ENCODE measurements at places on chromosomes 16 and 17.

- peak; percentile 77 for DNase-seq
Observed at GRCh38 chr17:50139950-50140885, 10.3 kb upstream of the SAMD14 start.

- no peak for DNase-seq
Observed at GRCh38 chr16:81544261-81544660, 99.7 kb downstream of the CMIP start.

- no peak for DNase-seq
Observed at GRCh38 chr16:21600031-21600773, 825 bp downstream of the METTL9 start.

DNA sequence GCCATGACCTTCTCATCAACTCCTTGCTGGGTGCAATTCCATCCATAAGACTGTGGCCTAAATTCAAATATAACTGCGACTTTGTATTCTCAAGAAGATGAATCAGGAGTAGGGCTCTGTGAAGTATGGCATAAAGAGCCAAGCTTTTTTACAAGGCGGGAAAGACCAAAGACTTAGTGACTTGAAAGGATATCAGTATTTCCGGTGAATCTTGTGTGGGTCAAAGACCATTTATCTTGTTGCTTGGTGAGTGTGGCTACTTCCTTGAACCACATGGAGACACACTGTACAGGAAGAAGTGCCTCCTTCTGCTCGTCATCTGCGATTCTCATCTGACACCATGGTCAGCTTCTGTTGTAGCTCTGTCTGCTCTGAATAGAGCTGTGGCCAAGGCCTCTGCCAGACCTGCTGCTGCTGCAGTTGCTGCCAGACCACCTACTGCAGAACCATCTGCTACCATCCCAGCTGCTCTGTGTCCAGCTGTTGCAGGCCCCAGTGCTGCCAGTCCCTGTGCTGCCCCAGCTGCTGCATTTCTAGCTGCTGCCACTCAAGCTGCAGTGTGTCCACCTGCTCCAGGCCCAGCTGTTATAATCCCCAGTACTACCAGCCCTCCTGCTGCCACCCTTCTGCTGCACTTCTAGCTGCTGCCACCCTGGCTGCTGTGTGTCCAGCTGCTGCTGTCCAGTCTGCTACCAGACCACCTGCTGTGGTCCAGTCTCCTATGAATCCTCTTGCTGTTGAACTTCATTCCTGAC is 6.1 kb upstream of the KRTAP2-4 start:
- DNase-seq, result no peak

DNA sequence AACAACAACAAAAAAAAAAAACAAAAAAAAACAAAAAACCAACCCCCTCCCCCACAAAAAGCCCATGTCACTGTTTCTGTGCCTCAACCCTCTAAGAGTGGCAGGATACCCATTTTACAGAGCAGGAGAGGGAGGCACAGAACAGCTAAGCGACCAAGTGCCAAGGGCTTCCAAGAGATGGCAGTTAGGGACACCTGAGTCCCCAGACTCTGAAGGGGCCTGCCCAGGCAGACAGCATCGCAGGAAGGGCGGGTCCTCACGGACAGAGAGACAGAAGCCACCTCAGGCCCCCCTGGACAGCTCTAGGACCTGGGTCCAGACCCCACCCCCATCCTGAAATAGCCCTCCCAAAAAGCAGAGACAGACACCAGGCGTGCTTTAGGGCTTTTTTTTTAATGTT is 21.6 kb upstream of the CPSF4L start:
- no peak for DNase-seq

- no peak for DNase-seq
Observed at GRCh38 chr17:35170968-35171771, 23.0 kb downstream of the SLC35G3 start.

- DNase-seq, result no peak
Observed at GRCh38 chr16:782766-783403, 5.3 kb downstream of the RPUSD1 start.

GRCh38 chr16:442976-443375 is 17.5 kb downstream of the RAB11FIP3 start:
- no peak for DNase-seq

GRCh38 chr17:3754458-3755334 is 31.0 kb downstream of the HASPIN start:
- DNase-seq, result no peak

DNA sequence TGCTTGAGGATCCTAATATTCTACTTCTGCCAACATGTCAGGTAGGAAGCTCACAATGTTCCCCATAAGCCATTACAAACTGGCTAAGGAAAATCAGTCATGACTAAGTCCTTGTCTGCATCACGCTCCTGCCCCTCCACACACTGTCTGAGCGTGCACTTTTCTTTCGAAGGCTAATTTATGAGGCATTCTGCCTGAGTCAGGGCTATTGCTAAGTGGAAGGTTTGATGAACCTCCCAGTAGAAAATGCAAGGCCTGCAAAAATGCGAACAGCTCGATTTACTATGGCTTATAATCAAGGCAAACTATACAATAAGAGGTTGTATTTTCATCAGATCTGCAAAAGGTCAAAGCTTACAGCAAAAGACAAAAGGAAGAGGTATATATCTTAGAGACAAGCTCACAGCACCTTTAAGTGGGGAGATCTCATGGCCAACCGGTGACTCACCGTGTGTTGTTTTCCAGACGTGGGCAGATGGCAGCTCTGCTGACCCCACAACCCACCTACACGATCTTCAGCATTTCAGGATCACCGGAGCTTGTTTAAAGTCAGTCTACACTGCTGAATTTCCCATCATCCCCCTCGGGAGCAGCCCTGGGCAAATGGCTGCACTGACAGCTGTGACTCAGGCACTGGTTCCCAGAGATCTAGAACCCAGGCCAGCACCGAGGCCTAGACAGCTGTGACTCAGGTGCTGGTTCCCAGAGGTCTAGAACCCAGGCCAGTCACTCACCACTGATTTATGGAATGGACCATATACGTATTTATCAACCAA is 26.1 kb downstream of the MEAK7 start:
- peak; percentile 47 for DNase-seq

GRCh38 chr17:43578699-43579565 is 32.8 kb upstream of the ETV4 start:
- DNase-seq, result peak; percentile 20

DNA sequence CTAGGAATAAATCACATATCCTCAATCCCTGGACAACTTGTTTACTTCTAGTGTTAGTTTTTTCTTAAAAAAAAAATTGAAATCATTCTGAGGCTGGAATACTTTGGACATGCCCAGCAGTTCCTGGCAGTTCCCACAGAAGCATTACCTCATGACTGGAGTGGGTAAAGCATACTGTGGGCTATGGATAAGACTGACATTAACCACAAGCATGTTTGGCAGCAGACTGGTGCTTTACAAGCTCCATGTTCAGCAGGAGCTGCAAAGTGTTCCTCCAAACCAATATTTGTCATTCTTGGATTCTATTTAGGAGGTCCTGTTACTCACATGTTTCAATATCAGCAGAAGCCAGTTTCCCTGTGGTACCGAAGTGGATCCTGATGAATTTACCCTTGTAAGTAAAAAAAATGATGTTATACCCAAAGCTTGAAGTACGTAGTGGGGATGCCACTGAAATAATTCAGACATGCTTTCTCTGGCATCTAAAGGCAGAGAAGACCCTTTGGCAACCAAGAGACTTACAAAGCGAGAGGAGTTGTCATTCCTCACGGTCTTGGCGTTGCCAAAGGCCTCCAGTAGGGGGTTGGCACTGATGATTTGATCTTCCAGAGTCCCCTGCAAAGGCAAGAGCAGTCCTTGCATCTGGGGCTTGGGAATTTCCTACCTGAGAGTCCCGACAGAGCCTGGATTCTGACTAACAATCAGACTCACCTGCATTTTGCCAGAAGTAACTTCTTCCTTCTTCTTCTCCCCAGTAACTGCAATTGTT is 4.9 kb downstream of the MYH1 start:
- no peak for DNase-seq

DNA sequence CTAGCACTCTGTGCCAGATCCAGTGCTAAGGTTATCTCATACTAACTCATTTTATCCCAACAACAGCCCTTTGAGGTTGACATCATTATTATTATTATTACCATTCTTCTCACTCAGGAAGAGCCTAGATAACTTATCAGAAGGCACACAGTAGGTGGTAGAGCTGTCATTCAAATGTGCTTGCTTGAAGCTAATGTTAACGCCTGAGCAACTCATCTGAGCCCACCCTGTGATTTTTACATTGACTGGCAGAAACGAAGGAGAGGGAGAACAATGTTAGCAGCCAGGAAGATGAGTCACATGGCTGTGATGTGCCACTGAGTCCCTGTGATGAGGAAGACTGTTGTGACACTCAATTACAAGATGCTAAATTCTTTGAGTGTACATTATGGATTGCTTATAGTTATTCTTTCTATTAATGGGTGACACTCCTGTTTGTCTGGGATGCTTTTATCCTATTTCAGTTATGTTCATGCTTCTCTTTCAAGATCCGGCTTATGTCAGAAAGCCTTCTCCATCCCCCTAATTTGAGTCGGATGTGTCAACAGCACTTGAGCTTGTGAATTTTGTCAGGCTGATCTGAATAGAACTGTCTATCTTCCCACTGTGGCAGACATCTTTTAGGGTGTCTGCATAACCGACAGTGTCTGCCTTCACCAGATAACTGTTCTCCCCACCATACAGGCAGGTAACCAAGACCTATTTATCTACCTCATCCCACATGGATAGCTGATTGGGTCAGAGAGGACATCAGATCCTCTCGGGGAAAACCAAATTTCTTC is 426.4 kb downstream of the CA10 start:
- DNase-seq, result no peak

- no peak for DNase-seq
Observed at GRCh38 chr17:7248796-7249195, 2.7 kb downstream of the CTDNEP1 start.

- no peak for DNase-seq
Observed at GRCh38 chr17:33438139-33438538, 145.0 kb upstream of the ASIC2 start.

- DNase-seq, result no peak
Observed at GRCh38 chr16:29968205-29968604, 5.5 kb upstream of the TAOK2 start.

DNA sequence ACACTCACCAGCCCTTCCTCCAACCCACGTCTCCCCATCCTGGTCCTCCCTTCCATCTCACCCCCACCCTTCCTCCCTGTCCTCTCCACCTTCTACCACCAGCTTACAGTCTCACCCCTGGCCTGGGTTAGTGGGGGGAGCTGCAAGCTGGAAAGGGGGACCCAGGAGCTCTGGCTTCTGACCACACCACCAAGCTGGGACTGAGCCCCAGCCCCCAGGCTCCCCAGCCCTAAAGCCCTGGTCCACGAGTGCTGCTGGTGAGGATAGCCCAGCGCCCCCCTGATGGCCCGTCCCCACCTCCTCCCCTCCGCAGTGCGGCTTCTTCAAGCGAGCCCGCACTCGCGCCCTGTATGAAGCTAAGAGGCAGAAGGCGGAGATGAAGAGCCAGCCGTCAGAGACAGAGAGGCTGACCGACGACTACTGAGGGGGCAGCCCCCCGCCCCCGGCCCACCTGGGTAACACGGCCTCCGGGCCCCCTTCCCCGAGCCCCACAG is 7.2 kb upstream of the PDK2 start:
- DNase-seq, result no peak

DNA sequence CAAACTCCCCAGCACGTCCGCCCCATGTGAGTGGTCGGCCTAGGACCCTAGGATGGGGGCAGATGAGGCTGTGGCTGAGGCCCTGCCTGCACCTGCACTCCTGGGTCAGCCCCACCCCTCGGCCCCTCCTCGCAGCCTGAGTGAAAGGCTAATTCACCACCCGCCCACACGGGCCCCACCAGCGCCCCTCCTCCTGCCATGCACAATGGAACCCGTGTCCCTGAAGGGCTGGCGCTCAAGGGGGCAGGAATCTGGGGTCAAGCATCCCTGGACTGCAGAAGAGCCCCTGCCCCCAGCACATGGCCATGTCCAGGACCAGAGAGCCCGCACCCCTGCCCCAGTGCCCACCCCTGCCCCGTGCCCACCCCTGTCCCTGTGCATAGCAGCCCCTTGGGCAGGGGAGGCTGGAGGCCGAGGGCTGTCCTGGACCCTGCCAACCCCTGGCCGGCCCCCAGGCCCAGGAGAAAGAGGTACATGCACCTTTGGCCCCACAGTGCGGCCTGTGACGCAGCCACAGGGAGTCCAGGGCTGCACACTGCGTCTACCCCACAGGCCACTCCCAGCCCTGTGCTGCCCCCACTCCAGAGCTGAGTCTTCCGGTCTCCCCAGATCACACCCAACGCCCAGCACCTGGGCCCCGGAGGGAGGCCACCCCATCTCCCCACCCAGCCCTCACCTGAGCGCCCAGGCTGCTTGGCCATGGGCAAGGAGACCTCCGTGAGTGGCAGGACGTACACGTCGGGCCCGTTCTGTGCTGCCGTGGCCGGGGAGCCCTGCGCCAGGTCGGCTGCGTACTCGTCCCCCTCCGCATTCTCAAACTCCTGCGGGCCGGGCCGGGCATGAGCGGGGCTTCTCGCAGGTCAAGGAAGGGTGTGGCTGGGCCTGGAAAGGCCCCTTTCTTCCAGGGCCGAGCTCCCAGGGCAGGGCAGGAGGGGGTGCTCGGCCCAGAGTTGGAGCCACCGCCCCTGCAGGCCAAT is 34.6 kb upstream of the PVALEF start:
- no peak for DNase-seq

GRCh38 chr16:27434141-27435051 is 32.4 kb downstream of the IL21R start:
- DNase-seq, result no peak

DNA sequence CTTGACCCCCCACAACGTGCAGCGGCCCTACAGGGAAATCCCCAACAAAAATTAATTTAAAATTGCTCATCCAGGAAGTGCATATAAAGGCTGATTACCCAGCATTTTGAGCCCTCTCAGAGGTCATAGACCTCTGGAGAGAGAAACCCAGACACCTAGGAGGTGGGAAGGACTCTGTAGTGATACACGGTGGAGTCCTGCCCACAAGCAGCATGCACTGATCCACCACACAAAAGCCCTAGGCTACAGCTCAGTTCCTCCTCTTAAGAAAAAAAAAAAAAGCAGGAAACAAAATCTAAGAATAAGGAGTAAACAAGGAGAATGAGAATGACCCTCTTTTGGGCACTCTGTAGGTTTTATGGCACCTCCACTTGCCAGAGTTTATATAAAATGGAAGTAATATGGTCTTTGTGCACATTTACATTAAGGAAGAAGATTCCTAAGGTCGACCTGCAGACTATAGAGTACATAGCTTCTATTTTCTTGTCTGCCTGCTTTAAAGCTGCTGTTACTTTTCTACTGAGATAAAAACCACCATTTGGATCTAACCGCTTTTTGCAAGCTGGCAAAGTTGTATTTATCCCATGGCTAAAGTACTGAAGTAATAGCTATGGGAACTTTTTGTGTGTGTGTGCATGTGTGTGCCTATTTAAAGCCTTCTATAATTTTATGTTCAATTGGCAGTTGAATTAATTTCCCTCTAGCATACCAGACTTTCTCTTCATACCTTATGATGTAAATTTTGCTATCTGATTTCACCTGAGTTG is 46.9 kb downstream of the ACSM1 start:
- no peak for DNase-seq

- DNase-seq, result no peak
Observed at GRCh38 chr17:78697554-78698343, 84.3 kb downstream of the CYTH1 start.

GRCh38 chr17:901191-901950 is 78.2 kb downstream of the NXN start:
- no peak for DNase-seq

GRCh38 chr16:66099306-66099705 is 267.2 kb upstream of the CDH5 start:
- no peak for DNase-seq

GRCh38 chr17:14442798-14443528 is 142.1 kb downstream of the HS3ST3B1 start:
- DNase-seq, result no peak
